ENCODE measurements at places on chromosomes 7 and 10.

- no peak for DNase-seq
These were observed 54.6 kb downstream of the ARL4A start for GRCh38 chr7:12741951-12742575.

- no peak for DNase-seq
These were observed 105.9 kb downstream of the SLC37A3 start for GRCh38 chr7:140292438-140292837.

DNA sequence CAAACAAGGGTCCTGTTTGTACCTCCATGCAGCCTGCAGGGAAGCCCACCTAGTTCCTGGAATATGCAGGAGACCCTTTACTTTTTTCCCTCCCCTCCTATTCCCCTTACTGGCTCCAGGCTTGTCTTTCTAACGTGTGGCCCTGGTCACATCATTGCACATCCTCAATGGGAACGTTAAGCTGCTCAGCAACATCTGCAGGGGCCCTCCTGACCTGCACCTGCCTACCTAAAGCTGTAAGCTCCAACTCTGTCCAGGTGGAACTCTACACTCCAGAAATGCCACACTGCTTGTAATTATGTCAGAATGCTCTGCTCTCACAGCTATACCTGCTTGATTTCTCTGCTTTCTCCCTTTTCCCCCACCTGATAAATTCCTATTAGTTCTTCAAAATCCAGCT is 72.1 kb downstream of the ARMC3 start:
- no peak for DNase-seq

DNA sequence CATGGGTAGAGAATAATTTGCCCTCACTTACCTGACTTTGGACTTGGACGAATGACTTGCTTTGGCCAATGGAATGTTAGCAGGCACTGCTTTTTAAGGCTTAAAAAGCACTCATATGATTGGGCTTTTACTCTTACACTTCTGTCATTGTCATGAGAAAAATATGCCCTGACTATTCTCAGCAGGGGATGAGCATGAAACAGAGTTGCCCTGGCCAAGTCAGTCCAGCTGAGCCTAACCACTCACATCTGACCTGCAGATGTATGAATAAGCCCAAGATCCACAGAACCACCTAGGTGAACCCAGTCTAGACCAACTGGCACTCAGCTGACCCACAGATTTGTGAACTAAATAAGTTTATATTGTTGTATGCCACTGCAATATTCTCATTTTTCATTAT is 573.5 kb downstream of the TNS3 start:
- no peak for DNase-seq

- no peak for DNase-seq
These were observed 64.0 kb downstream of the DKK1 start for GRCh38 chr10:52378124-52378523.

- DNase-seq, result peak; percentile 44
These were observed 40.8 kb downstream of the PRPS1L1 start for GRCh38 chr7:17986851-17987250.

DNA sequence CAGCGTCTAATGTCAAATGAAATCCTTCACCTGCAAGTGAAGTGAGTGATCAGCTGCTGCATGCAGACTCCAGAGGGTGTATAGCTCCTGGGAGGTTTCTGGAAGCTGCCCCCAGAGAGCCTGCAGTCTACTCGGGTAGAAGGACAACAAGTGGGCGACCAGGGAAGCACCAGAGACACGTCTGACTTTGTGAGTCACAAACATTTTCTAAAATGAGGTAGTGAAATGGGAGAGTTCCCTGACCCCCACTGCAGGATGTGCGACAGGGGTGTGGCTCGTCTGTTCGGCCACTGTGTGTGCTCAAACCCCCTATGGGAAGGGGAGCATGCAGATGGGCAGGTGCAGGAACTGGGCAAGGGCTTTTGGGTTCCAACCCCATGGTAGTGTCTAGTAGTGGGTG is 177.1 kb upstream of the PRKCQ start:
- DNase-seq, result no peak

Data from kidney epithelial cell (primary cell).